B cell (primary cell): ENCODE measurements at places on chromosomes 16 and 17.

DNA sequence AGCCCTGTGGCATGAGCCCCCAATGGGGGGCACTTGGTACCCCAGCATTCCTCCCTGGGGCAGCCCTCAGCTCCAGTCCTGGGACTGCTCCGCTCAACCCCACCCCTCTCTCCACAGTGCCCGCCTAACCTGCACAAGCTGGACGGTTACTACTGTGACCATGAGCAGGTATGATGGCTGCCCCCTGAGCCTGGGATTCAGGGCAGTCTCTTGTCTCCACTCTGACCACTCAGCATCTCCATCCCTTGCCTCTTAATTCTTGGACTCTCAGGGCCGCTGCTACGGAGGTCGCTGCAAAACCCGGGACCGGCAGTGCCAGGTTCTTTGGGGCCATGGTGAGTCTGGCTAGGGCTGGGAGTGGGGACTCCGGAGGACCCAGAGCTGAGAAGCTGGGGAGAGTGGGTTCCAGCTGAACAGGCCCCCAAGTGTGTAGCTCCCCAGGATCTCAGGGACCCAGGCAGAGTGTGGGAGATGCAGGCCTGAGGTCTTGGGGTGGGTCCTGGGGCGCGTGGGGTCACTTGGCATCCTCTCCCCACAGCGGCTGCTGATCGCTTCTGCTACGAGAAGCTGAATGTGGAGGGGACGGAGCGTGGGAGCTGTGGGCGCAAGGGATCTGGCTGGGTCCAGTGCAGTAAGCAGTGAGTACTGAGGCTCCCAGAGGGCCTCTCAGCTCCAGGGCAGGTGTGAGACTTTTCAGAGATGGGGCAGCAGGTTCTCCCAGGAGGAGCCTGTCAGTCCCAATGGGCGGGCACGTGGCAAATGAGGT, 18.0 kb downstream of the ADAM11 start:
- DNase-seq, result no peak

DNA sequence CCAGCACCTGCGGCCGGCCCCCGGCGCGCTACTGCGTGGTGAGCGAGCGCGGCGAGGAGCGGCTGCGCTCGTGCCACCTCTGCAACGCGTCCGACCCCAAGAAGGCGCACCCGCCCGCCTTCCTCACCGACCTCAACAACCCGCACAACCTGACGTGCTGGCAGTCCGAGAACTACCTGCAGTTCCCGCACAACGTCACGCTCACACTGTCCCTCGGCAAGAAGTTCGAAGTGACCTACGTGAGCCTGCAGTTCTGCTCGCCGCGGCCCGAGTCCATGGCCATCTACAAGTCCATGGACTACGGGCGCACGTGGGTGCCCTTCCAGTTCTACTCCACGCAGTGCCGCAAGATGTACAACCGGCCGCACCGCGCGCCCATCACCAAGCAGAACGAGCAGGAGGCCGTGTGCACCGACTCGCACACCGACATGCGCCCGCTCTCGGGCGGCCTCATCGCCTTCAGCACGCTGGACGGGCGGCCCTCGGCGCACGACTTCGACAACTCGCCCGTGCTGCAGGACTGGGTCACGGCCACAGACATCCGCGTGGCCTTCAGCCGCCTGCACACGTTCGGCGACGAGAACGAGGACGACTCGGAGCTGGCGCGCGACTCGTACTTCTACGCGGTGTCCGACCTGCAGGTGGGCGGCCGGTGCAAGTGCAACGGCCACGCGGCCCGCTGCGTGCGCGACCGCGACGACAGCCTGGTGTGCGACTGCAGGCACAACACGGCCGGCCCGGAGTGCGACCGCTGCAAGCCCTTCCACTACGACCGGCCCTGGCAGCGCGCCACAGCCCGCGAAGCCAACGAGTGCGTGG, 1.5 kb downstream of the NTN1 start:
- DNase-seq, result peak; percentile 63

DNA sequence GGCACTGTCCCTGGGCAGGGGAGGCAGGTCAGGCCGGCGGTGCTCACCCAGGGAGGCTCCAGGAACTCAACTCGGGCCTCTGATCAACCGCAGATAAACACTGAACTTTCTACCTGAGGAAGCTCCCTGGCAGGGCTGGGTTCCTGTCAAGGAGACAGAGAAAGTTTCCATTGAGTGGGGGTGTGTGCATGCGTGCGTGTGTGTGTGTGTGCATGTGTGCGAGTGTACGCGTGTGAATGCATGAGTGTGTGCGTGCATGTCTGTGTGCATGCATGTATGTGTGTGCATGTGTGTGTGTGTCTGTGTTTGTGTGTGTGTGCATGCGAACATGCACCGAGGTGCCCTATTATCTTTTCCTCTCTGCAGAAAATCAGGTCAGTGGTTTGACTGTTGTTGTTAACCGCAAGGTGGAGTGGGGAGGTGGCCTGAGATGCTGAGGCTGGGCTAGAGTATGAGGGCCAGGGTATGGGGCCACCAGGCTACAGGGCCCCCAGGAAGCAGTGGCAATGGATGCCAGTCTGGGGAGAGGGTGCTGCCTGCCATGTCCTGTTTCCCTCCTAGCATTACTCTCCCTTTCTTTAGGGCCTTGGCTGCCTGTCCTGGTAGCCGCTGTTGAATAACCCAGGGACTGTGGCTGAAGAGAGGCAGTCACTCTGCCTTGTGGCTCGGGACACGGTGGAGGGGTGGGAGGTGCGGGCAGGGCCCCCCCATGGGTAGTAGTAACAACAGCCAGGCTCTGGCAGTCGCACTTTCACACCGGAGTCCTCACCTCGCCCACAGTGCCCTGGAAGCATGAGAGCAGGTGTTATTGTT, 24.0 kb downstream of the CCR7 start:
- peak; percentile 47 for DNase-seq

- DNase-seq, result no peak
Observed at GRCh38 chr16:58970775-58971174, 236.7 kb upstream of the GOT2 start.

DNA sequence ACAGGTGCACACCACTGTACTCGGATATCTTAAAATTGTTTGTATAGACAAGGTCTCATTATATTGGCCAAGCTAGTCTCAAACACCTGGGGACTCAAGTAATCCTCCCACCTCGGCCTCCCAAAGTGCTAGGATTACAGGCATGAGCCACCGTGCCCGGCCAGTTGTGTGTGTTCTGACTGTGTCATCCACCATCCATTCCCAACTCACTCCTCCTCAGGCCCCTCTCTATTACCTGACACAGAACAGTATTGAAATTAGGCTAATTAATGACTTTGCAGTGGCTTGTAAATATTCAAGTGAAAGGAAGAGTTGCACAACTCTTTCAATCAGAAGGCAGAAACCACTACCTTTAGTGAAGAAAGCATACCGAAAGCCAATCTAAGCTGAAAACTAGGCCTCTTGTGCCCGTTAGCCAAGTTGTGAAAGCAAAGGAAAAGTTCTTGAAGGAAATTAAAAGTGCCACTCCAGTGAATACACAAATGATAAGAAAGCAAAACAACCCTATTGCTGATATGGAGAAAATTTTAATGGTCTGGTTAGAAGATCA, 28.7 kb downstream of the GOSR1 start:
- DNase-seq, result no peak

DNA sequence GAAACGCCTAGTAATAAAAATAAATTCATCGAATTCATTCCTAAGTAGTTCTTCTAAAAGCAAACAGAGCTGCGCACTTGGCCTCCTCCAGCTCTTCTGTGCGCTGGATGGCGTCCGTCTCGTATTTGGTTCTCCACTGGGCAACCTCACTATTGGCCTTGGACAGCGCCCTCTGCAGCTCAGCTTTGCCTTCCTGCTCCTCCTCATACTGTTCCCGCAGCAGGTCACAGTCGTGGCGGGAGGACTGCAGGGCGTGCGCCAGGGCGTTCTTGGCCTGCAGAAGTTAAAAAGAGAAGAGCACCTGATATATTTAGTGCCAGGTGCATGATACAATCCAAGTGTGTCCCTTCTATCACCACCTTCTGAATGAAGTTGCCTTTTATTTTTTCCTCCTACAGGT, 21.8 kb downstream of the MYH3 start:
- no peak for DNase-seq

DNA sequence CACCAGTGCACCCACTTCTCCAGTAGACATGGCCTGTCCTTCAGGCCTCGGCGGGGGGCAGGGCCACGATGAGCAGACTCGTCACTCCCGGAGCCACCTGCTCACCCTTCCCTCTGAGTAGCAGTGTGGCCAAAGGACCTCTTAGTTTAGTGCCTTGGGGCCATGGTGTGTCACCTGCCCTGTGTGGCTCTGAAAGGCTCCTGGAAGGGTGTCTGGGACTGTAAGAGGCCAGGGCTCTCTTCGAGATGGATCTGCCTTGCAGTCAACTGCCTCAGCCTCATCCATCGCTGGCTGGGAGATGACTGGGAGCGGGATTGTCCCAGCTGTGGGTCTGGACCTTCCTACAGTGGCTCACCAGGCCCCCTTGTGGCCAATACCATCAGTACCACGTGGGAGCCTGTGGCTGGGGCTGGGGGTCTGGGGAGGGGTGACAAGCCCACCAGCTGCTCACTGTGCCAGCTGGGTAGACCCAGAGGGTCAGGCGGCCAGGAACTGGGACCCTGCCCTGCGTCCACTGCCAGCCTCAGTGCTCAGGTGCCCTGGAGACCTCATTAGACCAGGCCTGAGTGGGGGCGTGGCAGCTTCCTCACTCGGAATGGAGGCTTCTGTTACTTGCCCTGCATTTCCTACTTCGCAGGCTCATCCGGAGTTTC, 133.4 kb downstream of the OR1D5 start:
- DNase-seq, result peak; percentile 47

GRCh38 chr17:58319173-58320162, 9.1 kb downstream of the TSPOAP1 start:
- DNase-seq, result no peak
